ENCODE measurements at places on chromosomes 16 and 17. TPM values are rescaled to one million over a fixed set of nuclear protein-coding genes. Genes with fewer than 3 reads are reported as not detected.
A peak's percentile ranks its signal among the peaks of the same experiment; 100 is the strongest.

GRCh38 chr17:18235743-18236256, 10.4 kb downstream of the LLGL1 start:
- peak; percentile 24 for DNase-seq

The ZNF597 gene
- 2.7 TPM for total RNA-seq

The CTRB1 gene
- total RNA-seq = not detected

- DNase-seq = no peak
Measured at GRCh38 chr16:54407596-54407995, 121.0 kb upstream of the IRX3 start.

DNA sequence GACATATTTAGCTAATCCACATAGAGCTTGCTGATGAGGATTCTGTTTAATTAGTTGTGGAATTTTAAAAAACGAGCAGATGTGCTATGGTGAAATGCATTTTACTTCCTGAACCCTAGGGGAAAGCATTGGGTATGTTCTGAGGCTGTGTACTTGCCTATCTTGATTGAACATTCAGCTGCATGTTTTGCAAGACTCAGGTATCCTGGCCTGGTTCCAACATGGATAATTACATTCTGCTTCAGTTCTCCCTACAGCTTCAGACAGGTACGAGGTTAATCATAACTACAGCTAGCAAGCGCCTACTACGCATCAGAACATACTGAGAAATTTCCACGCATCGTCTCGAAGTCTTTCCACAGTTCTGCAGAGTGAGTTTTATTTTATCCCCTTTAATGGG, 77.0 kb downstream of the HS3ST2 start:
- peak; percentile 32 for DNase-seq

GRCh38 chr16:69057400-69058378, 47.8 kb upstream of the HAS3 start:
- DNase-seq = no peak

The OTOP3 gene
- not detected for total RNA-seq

DNA sequence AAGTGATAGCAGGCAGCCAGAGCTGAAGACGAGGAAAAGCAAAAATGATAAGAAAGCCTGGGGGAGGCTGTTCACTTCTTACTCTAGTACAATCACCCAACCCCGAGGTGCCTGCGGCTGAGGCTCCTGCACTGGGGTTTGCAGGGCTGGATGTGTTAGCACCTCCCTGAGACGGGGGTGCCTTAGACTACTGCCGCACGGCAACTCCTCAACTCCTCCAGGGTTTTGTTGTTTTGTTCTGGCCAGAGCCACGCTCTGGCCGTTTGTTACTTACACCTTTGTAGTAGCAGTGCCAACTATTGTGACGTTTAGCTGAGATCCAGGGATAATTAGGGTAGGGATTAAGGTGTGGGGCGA, 51.5 kb downstream of the LDHD start:
- peak; percentile 28 for DNase-seq

GRCh38 chr17:73657473-73658116, 13.3 kb upstream of the SDK2 start:
- DNase-seq = peak; percentile 73

GRCh38 chr17:79597040-79597439, 13.8 kb downstream of the RBFOX3 start:
- DNase-seq = no peak

The TBC1D3 gene
- total RNA-seq = not detected

The SLC22A31 gene
- 0.52 TPM for total RNA-seq

- DNase-seq = peak; percentile 100
Measured at GRCh38 chr17:40314584-40314956, 5.6 kb downstream of the RARA start.

The AANAT gene
- total RNA-seq = not detected

- no peak for DNase-seq
Measured at GRCh38 chr17:13153036-13153435, 135.2 kb upstream of the ELAC2 start.

- no peak for DNase-seq
Measured at GRCh38 chr16:53849585-53849984, 145.6 kb downstream of the FTO start.

GRCh38 chr16:14505846-14506245, 124.2 kb downstream of the PARN start:
- DNase-seq = no peak

- no peak for DNase-seq
Measured at GRCh38 chr17:73936908-73937627, 266.4 kb upstream of the RPL38 start.

The CCL17 gene
- total RNA-seq = not detected

The TMIGD1 gene
- total RNA-seq = not detected

The ST3GAL2 gene
- total RNA-seq = 9.7 TPM

GRCh38 chr17:69503711-69504110, 89.2 kb downstream of the MAP2K6 start:
- no peak for DNase-seq

DNA sequence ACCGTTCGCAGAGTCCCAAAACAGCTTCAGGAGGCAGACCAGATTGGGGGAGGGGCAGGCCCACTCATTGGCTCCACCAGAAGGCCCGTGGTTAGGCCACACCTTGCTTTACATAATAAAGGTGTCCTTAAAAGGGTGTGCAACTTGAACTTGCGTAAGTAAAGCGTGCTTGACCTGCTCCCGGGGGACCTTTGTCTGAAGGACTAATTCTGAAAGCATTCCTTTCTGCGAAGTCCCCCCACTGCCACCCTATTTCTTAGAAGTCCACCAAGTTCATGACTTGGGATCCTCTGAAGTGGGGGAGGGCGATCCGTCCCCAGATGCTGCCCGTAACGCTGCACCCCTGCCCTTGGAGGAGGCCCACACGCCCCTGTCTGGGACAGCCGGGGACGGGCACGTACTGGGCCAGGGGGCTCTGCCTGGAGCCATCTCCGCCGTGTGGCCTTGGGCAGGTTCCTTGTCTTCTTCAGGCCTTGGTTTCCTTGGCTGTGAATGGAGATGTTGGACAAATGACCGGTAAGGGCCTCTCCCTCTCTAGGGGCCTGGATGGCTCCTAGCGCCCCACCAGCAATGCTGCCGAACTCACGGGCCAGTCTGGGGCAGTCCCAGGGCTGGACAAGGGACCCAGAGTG, 823 bp upstream of the ZNF469 start:
- no peak for DNase-seq

DNA sequence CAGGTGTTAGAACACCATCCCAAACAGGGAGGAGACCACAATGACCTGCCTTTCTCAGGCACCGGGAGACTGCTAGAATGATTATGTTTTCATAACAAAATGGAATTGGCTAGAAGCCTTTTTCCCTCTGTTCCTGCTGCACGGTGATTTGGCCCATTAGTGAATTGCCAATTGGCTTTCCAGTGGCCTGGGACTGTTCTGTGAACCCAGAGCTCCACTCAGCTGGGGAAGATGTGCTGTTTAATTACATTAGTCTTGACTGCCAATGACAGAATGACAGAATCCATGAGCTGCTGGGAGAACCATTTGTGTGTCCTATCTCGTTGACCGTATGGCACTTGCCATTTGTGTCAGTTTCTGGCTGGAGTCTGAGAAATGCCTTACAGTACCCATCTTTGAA, 242.9 kb downstream of the CDH11 start:
- DNase-seq = no peak

DNA sequence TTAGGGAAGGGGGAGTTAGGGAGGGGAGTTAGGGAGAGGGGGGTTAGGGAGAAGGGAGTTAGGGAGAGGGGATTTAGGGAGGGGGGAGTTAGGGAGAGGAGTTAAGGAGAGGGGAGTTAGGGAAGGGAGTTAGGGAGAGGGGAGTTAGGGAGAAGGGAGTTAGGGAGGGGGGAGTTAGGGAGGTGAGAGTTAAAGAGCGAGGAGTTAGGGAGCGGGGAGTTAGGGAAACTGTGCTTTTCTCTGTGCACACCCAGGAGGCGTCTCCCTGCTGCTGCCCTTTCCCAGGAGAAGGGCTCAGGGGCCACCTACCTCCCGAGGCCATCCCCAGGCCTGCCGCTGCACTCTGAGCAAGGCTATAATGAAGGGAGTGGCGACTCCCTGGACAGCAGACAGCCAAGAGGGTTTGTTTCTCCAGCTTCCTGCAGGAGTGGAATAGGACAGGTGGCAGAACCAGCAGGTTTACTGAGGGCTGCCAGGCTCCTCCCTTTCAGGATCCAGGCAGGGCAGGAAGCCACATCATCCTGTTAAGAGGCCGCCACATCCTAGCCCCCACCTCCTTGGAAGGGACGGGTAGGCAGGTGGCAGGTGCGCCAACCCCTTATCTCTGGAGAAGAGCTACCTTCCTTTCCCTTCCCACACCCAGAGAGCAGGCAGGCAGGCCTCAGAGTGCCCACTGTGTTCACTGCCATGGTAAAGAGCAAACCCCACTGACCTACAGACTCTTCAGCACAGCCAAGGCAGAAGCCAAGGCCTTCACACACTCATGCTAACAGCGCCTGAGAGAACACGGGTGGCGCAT, 4.3 kb downstream of the CANT1 start:
- DNase-seq = peak; percentile 72

The GPR179 gene
- total RNA-seq = 0.45 TPM

DNA sequence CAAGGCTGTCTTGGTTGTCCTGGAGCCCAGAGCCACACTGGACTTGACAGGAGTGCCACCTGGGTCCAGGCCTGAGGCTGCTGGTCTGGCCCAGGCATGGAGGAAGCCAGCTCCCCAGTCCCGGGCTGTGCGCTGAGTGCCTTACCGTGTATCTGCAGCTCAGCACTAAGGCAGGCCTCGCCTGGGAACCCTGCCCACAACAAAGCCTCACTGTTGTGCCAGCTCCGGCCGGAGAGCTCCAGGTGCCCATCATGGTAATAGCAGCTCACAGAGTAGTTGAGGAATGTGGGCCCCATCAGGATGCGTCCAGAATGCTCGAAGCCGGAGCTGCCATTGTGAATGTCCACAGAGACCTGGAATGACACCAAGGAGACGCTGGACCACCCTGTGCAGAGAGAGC, 72.2 kb downstream of the RMI2 start:
- no peak for DNase-seq

DNA sequence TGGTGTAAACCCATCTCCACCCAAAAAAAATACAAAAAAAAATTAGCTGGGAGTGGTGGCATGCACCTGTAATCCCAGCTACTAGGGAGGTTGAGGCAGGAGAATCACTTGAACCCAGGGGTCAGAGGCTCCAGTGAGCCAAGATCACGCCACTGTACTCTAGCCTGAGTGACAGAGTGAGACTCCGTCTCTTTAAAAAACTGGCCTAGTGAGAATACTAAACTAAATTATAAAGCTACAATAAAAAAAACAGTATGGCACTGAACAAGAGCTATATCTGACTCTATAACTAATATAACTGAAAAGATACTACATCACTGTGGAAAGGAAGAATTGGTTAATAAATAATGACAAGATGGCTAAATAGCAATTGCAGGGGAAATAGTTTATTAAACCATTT, 6.4 kb downstream of the SMURF2 start:
- no peak for DNase-seq
